ENCODE measurements at places on chromosomes 7 and 10.

DNA sequence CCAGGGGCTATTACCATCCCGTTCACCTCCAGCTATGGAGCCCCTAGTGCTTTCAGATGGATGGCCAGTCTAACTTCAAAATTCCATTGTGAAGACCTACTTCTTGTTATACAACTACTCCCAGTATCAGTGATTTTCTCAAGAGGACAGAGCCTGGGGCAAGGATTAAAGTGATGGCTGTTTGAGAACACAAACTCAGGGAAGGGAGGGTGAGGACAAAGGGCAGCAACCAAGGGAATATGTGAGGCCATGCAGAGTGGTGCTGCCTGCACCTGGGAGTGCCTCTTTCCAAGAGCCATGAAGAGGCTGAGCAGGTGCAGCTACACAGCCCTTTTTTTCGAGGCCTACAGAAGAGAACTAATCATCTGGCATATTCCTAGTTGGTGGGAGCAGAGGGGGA lies 303.5 kb upstream of the BMPER start:
- DNase-seq: no peak

DNA sequence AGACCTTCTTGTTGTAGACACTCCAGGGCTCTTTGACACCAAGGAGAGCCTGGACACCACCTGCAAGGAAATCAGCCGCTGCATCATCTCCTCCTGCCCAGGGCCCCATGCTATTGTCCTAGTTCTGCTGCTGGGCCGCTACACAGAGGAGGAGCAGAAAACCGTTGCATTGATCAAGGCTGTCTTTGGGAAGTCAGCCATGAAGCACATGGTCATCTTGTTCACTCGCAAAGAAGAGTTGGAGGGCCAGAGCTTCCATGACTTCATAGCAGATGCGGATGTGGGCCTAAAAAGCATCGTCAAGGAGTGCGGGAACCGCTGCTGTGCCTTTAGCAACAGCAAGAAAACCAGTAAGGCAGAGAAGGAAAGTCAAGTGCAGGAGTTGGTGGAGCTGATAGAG lies 5.5 kb downstream of the GIMAP7 start:
- no peak for DNase-seq

DNA sequence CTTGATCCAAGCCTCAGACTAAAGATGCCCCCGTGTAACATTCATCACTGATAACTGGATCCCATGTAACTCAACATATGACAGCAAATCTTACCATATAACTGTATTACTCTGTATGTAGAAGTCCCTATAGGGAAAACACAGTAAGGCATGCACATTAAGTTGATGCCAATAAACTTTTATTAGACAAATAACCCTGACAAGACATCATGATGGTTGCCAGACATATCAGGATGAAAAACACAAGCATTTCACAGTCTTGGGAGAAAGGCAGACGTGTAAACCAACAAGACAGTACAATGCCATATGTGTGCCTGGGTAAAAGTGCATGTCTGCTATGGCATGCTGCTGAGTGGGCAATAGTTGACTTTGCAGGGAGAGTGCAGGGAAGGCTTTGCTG lies 142.2 kb downstream of the HERPUD2 start:
- DNase-seq: no peak

- DNase-seq: no peak
These were observed 4.7 kb upstream of the MRLN start for GRCh38 chr10:59757966-59758365.

- no peak for DNase-seq
These were observed 677.5 kb upstream of the C7orf33 start for GRCh38 chr7:147912946-147913638.

DNA sequence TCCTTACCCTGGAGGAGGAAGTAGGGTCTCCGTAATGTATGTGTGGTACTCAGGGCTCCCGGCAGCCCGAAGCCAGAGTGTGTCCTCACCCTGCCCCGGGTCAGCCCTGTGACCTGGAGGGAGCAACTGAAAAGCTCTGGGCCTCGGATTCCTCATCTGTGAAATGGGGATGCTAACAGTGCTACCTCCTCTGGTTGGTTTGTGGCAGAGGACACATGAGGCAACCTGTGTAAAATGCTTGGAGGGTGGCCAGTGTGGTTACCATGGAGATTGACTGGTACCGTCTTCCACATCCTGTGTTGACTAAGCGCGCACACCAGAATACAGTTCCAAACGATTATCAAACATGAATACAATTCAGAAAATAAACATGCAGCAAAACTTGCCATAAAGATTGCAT lies 163.8 kb upstream of the KLF6 start:
- no peak for DNase-seq

DNA sequence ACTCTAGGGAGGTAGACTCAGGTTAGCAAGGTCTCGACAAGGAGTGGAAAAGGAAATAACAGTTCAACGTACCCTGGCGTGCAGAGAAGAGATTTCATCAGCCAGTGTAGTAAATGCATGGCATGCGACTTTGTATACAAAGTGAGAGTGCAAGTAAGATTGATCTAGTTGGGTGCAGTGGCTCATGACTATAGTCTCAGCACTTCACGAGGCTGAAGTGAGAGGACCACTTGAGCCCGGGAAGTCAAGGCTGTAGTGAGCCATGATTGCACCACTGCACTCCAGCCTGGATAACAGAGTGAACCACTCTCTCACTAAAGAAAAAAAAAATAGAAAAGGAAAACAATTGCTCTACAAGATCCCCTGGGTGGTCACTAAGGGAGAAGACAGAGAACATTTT lies 528.6 kb downstream of the SORCS1 start:
- DNase-seq: no peak

GRCh38 chr10:14543046-14543903 lies 212.6 kb upstream of the FRMD4A start:
- peak; percentile 17 for DNase-seq

GRCh38 chr10:92846854-92847201 lies 1.5 kb upstream of the EXOC6 start:
- no peak for DNase-seq

GRCh38 chr7:32462977-32463376 lies 27.2 kb downstream of the LSM5 start:
- DNase-seq: no peak

DNA sequence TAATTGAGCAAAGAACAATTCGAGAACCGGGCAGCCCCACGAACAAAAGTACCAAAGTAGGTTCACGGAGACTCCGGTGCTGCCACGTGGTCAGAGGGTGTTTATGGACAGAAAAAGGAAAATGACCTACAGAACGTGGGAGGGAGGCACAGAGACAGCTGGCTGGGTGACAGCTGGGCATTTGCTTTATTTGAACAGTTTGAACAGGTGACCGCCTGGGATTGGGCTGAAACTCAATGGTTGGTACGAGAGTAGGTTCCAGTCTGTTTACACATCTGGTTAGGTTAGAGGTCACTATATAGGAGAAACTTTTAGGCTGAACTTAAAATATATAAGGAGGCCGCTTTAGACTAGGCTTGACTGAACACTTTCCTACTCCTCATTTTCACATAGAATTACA lies 50.6 kb upstream of the CELF2 start:
- no peak for DNase-seq

GRCh38 chr10:121185816-121186455 lies 334.8 kb downstream of the WDR11 start:
- no peak for DNase-seq

GRCh38 chr7:100173806-100174495 lies 3.2 kb downstream of the GPC2 start:
- DNase-seq: no peak

DNA sequence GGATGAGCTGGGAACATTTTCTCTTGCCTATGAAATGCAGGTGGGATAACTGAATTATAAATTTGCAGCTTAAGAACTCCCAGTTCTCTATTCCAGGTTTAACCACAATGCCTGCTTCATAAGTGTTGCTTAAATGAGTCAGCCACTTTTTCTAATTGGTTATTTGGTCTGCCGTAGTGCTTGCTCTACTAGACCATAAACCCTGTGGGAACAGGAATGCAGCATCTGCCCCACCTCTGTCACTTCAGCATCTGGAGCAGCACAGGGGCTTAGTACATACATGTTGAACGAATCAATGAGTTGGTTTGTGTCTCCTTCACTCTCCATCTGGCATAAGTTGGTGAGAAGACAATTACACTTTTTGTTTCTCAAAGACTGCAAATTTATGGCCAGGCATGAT lies 95.2 kb upstream of the PTER start:
- no peak for DNase-seq

DNA sequence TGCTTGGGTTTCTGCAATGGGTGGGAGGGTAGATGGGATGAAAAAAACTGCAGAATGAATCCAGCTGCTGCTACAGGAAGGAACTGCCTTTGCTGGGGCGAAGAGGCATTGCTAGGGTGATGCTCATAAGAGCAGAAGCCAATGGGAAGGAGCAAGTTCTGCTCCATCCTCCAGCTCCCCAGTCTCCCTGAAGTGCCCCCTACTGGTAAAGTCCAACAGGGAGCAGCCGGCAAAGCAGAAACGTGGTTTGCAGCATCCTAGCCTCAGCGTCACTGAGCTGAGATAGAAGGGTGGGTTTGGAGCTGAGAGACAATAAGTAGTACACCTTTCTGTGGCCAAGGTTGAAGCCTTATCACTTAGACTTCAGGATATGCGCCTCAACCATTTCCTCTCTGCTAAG lies 220.5 kb downstream of the CCSER2 start:
- no peak for DNase-seq

DNA sequence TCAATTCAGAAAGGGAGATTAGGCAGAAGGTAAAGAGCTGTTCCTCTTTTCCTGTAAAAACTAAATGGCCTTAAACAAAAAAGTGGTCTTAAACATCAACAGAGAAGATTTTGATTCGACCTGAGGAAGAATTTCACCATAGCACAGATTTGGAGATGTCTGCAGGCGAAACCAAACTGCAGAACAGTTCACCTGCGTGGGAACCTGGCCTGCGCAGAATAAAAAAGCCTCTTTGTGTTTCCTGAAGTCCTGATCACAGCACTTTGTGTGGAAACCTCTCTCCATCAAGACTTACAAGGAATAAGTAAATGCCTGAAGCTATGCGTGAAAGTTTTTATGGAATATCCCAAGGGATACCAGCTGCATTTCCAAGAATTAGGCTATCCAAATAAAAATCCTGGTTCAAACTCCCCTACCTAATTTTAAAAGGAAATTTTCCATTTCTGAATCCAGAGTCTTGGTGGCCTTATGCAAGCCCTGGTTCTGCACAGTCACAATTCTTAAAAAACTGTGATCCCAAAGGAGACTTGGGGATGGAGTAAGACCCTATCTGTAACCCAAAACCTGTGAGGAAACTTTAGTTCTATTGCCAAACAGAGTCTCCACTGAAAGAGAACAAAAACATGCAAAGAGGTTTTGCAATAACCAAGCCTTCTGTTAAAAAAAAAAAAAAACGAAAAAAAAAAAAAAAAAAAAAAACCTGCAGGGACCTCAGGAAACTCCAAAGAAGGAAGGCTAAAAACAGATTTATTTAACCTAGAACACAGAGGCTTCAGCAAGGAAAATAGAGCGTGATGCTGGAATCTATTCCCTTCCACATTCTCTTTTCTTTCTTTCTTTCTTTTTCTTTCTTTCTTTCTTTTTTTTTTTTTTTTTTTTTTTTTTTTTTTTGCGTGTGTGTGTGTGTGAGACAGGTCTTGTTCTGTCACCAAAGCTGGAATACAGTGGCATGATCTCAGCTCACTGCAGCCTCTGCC lies 10.4 kb downstream of the CALML3 start:
- DNase-seq: no peak

- DNase-seq: no peak
These were observed 11.0 kb upstream of the ZNF22 start for GRCh38 chr10:44989597-44990301.

DNA sequence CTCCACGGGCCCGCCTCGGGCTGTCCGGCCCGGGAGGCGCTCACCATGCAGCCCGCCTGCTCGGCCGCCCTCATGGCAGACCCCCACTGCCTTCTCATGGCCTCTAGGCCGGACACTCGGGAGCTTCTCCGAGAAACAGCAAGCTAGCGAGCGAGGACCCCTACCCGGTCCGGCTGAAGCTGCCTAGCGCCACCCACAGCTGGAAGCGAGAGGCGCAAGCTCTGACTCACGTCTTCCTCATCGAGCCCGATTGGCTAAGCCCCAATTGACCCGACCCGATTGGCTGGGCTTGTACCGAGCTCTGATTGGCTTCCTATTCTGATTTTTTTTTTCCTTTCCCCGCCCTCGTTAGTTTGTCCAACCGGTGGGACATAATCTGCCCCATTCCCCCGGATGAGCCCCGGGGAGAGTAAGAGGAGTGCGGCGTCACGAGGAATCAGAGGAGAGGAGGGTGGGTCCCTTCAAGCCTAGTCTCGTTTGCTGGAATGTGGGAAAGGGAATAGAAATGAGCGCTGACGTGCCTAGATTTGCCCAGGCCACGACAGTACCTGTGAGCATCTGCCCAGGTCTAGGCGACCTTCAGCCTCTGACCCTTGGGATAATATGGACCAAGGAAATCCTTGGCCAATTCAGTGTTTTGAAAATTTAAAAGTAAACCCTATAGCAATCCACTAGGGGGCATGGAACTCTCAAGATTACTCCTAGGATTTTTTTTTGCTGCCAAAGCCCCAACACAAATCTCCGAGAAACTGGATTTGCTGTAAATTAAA lies at the start of gene TYSND1:
TYSND1 (minus strand) TSS at position 212 of the 770 bp plus-strand sequence; CDS start at position 98, 114 bp downstream.
- DNase-seq: peak; percentile 90

- no peak for DNase-seq
These were observed 194.9 kb upstream of the GRM3 start for GRCh38 chr7:86448856-86449255.

DNA sequence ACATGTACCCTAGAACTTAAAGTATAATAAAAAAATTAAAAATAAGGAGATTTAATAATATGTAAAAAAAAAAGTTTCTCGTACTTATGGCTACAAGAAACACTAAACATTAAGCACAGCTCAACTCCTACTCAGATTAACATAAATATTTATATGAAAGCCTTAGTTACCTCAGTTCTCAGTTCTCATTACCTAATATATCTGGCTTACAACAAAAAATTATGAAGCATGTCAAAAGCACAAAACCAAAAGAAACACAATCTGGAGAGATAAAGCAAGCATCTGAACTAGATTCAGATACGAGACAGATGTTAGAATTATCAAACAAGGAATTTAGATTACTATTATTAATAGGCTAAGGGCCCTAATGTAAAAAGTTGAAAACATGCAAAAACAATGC lies 40.1 kb downstream of the RNF133 start:
- DNase-seq: no peak

DNA sequence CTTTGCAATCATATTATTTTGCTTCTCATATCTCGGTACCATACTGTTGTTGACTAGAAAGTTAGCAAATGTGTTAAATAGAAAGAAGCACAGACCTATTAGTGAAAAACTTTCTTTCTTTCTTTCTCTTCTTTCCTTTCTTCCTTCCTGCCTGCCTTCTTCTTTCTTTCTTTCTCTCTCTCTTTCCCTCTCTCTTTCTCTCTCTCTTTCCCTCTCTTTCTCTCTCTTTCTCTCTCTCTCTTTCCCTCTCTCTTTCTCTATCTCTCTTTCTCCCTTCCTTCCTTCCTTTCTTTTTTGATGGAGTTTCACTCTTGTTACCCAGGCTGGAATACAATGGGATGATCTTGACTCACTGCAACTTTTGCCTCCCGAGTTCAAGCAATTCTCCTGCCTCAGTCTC lies 1160.6 kb downstream of the GATA3 start:
- no peak for DNase-seq

- peak; percentile 17 for DNase-seq
These were observed 57.2 kb downstream of the SLC16A12 start for GRCh38 chr10:89478085-89478738.

Measured in naive B cell (primary cell).